Vagina (tissue), 2 donors: ENCODE measurements at places on chromosomes 16 and 17. TPM values are rescaled to one million over a fixed set of nuclear protein-coding genes. Genes with fewer than 3 reads are reported as not detected.

GEMIN4 gene
- total RNA-seq: 22.3 TPM

SLFN14 gene
- not detected for total RNA-seq

DNA sequence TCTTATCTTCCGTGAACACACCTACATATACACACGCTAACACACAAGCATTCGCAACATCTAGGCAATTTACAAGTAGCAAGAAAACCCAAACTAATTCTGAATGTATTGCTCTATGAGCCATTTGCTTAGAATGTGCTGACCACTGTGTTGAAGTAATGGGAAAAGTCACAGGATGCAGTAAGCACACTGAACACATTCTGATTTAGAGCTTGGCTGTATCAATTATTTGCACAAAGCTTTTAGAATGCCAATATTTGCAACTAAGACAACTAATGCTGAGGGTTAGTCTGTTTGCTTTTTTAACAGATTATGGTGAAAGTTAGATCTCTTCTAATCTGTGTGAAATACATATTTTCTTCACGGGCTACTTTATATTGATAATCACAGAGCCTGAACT is 179.8 kb upstream of the ELAC2 start:
- H3K36me3 ChIP-seq: no peaks in the 10 kb centered on the region
- no peak for DNase-seq
- H3K4me3 ChIP-seq: no peak overlapping the region
- H3K27ac ChIP-seq: no peak overlapping the region
- H3K4me1 ChIP-seq: no peaks in the 10 kb centered on the region

DNA sequence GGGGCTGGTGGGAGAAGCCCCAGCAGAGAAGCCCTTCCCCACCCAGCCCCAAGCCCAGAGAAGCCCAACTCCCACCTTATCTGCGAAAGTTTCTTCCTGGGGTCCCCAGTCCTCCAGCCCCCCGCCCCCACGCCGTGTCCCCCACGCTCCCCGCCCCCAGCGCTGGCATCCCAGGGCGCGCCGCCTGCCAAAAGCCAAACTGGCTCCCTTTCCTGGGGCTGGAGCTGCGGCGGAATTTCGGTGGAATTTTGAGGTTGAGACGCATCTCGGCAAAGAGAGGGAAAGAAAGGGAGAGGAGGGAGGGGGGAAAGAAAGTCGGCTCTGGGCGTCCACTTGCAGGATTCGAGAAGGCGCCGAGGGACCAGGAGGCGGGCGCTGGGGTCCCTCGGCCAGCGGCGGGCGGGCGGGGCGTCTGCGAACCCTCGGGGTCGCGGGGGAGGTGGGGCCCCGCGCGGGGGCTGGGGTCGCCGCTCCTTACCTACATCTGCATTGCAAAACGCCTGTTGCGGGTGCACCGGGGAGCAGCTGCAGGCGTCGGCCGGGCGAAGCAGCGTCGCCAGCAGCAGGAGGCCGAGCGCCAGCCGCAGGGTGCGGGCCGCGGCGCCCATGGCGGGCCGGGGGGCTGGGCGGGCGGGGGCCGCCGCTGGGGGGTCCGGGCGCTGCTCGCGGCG is 571 bp downstream of the TIMP2 start:
- H3K36me3 ChIP-seq: no peaks in the 10 kb centered on the region
- peaks cover 58% of the 10 kb centered on the region for H3K4me1 ChIP-seq
- peak overlapping the region; percentile 99 for H3K27ac ChIP-seq
- peak overlapping the region; percentile 66 for H3K4me3 ChIP-seq

DNA sequence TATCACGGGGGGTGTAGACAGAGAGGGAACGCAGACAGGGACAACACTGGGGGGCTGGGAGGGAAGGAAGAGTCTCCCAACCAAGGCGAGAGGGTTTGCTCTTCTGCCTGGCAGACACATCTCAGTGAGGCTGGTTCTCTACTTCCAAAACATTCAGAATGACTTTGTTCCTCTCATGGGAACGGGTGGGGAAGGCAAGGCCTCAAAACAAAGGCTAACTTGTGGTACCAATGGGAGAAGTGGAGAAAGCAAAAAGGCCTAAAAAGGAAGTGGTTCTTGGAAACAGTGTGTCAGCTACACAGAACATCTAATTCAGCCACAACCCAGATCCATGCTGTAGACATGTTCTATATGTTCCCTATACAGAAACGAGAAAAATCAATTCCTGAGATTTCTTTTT is 7.5 kb downstream of the FLOT2 start:
- peaks cover 38% of the 10 kb centered on the region for H3K4me1 ChIP-seq
- no peak overlapping the region for H3K27ac ChIP-seq
- H3K27me3 ChIP-seq: no peaks in the 10 kb centered on the region
